T-helper 17 cell (primary cell): ENCODE measurements at places on chromosomes 5 and 9.

DNA sequence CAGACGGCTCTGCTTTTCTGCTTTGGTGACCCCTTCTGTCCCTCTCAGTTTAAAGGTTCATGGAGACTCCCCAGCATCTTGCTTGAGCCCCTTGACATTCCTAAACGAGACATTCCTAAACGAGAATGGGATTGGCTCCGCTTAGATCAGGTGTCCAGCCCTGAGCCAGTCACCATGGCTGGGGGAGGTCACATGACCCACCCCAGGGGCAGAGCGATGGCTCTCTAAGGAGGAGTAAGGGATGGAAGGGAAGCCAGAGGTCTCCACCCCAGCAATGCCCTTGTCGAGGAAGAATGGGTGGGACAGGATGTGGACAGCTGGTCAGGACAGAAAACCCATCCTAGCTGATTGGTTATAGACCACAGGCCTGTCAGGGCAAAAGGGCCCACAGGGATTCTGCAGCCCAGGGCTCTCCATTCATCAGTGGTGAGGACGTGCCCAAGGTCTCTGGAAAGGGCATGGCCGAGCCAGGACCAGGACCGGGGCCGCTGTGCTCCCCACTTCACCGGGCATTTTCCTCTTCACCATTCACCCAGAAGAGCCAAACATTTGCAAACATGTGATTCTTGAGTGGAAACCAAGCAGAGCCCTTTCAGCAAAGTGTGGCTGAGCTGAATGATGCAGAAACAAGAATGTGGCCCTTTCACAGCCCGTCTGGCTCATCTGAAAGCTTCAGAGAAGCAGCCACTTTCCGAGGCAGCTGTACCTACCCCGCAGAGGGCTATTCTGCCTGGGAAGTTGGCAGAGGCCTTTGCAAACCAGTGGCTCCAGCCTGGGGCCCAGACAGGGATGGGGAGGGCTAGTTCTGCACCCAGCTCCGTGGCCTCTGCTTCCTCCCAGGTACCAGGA, 19.8 kb upstream of the AIF1L start:
- no peak for DNase-seq

- DNase-seq: no peak
Measured at GRCh38 chr5:119357270-119357669, 1.5 kb downstream of the TNFAIP8 start.

- no peak for DNase-seq
Measured at GRCh38 chr5:146447734-146448380, 724 bp downstream of the TCERG1 start.

- no peak for DNase-seq
Measured at GRCh38 chr9:70603020-70603411, 188.6 kb upstream of the KLF9 start.

- no peak for DNase-seq
Measured at GRCh38 chr5:7615566-7616061, 219.7 kb downstream of the ADCY2 start.

DNA sequence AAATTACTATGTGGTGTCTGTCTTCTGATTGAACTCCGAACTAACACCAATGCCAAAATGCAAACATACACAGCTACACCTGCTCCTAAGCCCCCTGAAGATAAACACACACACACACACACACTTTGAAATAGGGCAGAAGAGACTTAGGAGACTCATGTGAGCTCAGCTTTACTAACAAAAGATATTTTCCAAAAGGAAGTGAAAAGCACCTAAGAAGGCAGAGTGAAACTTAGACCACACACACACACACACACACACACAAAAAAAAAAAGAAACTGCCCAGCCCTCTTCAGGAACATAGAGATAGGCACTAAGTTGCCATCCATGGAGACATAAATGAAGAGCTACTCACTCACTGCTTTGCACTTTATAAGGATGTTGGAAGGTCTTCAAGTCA, 45.2 kb upstream of the APC start:
- no peak for DNase-seq

- no peak for DNase-seq
Measured at GRCh38 chr9:94772639-94773303, 46.3 kb downstream of the AOPEP start.

- no peak for DNase-seq
Measured at GRCh38 chr9:114205171-114206015, 50.1 kb downstream of the COL27A1 start.
